ENCODE measurements at places on chromosomes 6 and 20.
A peak's percentile ranks its signal among the peaks of the same experiment; 100 is the strongest.

- DNase-seq, result no peak
Observed at GRCh38 chr6:165766457-165766856, 103.4 kb upstream of the PDE10A start.

DNA sequence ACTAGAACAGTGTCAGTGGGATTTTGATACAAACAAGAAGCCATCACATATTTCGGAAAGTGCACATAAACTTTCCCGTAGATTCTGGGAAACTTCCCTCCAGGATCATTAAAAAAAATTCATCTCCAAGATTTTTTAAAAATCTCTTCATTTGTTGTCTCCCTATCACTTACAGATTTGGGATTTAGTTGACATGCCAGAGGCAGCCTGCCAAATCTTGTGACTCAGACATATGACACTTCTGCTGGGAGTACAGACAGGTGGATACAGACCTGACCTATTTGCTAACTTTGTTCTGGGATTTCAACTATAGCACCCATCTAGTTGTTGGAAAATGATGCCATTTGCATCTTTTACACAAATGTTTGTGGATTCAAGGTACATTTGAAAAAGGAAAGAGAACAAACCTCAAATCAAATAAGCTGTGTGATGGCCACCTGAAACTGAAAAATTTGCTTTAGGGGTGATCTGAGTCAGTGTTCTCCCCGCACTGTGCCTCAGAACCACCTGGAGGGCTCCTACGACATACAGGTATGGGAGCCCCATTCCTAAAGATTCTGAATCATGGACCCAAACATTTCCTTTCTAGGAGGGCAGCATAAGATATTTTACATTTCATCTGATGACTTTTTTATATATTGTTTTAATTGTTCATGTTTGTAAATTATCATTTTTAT is 21.9 kb upstream of the CD2AP start:
- DNase-seq, result no peak

DNA sequence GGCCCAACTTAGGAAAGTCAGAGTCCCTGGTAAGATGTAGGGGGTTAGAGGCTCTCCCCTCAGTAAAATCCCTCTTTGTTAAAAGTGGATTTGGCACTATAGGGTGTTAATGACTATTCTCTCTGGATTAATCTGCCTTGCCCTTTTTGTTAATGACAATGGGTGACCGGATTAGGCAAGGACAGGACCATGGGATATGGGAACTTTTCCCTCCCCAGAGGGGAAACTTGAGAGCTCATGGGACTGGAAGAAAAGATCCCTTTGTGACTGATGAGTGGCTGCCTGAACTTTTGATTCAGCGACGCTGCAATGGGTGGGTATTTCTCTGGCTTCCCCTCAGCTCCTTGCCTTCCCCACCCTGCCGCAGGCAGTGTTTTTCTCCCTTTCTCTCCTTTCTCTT is 12.2 kb upstream of the TAAR9 start:
- DNase-seq, result no peak

- peak; percentile 95 for DNase-seq
Observed at GRCh38 chr20:36460648-36461599, 80.4 kb upstream of the MYL9 start.

GRCh38 chr6:81450180-81450579 is 302.3 kb downstream of the TENT5A start:
- DNase-seq, result peak; percentile 42

- peak; percentile 59 for DNase-seq
Observed at GRCh38 chr6:37204014-37204751, 34.2 kb downstream of the PIM1 start.

GRCh38 chr20:59334651-59335300 is 34.4 kb downstream of the EDN3 start:
- no peak for DNase-seq

DNA sequence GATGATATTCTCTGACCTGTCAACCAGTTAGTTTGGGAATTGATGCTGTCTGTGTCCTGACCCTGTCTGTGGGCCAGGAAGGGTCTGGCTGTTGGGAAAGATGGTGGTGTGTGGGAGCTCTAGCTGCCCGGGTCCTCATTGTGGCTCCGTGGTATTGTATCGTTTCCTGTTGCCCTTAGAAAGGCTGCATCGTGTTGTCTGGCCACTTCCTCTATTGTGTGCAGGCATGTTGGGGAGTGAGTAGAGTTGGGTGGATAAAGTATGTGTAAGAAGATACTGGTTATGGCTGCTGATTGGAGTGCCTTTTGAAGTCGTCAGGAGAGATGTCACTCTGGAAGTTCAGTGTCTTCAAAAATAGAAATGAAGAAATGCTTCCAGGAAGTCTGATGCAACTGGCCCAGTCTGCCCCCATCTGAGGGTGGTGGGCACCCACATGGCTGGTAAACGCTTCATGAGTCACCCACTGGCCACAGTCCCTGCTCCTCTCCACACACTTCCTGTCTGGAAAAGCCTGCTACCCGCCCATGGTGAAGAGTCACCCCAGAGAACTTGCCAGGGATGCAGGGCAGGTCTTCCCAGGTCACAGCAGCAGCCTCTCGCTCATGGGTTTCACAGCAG is 27.9 kb downstream of the PPARD start:
- DNase-seq, result peak; percentile 65

GRCh38 chr20:7497985-7498384 is 442.3 kb downstream of the HAO1 start:
- DNase-seq, result no peak

DNA sequence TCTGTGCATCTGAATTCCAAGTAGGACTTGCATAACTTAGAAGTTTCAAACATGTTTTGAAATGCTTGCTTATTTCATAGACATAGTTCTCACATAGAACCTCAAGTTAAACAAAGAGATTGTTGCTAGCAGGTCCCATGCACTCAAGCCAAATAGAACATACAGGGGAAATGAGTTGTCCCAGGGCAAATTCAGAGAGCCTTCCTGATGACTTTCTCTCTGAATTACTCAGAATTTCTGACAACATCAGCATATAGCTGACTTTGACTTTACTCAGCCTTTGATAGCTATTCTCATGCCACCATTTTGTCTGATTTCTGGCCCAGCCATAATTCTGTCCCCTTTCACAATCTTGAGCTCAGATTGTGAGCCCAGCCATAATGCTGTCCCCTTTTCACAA is 333.2 kb upstream of the PLCB4 start:
- no peak for DNase-seq

DNA sequence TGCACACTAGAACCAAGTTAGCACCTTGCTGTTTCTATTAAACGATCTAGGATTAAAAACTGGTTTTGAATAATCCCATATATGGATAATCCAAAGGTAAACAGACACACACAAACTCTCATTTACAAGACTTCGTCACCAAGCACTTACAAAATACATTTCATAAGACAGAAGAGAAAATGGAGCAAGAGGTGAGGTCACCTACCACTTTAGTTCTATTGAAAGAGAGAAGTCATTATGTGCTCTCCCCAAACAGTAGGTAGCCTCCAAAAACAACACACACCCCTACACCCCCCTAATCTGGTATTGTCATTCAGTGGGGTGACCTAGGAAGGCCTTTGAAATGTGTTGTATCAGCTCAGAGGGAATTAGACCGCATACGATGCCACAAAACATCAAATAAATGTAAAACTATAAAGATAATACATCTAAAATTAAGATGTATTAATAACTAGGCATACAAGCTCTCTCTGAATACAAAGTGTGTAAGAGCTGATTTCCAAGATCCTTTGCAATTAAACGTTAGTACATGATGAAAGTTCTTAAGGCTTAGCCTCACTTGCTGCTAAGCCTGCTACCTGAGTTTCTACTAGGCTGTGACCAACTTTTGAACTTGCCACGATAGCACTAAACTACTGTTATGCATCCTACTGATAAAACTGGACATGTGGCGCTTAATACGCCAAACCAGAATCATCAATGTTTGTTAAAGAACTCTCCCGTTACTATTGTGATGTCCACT is 1.6 kb downstream of the SRPK1 start:
- no peak for DNase-seq

DNA sequence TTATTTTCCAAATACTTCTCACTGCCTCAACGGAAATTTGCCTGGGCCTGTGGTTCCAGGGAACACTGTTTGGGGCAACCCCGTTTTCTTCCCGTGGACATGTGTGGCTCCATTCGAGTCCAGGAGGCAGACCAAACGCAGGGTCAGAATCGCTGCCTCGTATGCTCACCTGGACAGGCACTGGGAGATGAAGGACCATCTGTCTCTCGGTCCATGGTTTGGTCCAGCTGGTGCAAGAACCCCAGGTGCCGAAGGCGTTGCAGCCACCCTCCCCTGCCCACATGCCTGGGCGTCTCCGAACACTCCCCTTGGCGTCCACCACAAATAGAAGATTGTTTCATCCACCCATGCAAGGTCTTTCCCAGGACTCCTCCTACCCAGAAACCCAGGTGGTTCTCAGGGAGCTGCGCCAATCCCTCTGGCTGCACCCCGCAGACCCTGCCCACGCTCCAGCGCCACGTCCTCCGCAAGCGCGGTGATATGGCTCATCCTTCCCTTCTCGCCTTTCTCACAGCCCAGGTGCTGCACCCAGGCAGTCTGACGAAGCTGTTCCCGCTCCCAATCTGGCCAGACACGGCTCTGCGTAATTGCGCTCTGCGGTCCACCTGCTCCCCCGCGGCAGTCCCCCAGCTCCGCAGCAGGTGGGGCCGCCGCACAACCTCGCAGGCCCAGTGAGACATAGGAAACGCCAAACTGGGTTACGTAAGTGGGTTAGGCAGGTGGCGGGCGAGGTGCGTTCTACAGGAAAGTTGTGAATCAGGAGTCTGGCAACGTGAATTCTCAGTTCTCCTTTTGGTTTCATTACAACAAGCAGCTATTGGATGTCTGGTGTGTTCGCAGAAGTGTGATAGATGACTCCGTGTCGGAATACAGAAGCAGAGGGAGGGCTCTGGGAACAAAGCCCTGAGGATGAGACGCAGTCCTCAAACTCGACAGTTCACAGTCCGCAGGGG is 146.2 kb upstream of the ECI2 start:
- DNase-seq, result peak; percentile 85

DNA sequence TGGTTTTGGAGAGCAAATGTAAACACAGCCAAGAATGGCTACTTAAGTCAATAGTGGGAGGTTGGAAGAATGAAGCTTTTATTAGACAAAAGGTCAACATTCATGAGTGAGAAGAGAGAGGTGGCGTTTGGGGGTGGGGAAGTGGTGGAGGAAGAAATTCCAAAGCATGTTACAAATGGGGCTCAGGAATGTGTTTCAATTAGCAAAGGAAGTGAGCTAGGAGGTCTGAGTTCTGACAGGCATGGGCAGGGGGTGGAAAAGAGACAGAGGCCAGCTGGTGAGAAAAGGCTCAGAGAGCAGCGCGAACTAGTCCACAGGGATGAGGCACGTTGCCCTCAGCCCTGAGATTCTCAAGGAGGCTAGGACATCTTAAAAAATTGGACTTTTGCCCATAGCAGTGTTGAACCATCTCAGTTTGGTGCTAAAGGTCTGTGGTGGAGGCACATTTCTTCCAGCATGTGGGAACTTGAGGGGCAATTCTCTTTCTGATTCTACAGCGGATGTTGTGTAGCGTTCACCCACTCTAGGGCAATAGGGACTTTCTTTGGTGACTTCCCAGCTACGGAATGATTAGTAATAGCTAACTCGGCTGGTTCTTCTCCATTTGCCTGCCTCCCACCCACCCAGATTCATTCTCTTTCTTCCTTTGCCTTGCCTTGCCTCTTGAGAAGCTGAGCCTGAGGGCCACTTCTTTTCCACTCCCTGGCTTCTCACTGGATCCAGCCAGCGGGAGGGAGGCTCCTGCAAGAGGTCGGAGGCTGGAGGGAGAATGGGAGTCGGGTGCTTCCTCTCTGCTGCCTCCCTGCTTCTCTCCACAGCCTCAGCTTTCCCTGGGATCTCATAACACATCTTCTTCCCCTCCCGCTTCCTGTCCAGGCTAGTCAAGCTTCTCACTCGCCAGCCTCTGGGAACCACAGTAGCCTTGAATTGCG is 45.1 kb upstream of the NEDD9 start:
- peak; percentile 95 for DNase-seq

- DNase-seq, result no peak
Observed at GRCh38 chr6:162151021-162151665, 576.4 kb downstream of the PRKN start.

DNA sequence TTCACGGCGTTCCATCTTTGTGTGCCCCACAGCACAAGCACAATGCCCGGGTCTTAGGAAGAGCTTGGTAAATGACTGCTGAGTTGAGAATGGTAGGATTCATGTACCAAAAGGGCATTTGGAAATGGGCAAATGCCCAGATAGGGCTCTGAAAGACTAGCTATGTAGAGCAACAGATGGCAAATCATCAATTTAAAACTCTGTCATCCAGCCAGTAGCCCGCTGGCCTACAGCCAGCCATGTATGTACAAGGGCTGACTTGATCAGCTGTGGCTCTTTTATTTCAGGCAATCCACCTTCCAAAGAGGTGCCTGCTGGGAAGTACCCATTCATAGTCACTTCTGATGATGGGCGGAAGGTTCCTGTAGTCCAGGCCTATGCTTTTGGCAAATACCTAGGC is 35.1 kb downstream of the NT5E start:
- DNase-seq, result no peak

DNA sequence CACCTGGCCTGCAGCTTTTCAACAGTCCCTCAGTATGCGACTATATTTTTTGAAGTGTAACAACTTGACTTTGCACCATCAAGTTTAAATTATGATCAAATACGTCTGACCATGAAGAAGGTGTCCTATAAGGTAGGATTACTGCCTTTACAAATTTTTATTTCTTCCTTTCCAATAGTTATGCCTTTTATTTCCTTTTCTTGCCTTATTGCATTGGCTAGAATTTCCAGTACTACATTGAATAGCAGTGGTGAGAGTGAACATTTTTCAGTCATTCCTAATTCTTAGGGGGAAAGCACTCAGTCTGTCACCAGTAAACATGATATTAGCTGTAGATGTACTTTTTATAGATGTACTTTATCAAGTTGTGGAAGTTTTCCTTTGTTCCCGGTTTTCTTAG is 81.4 kb downstream of the IRAK1BP1 start:
- no peak for DNase-seq

DNA sequence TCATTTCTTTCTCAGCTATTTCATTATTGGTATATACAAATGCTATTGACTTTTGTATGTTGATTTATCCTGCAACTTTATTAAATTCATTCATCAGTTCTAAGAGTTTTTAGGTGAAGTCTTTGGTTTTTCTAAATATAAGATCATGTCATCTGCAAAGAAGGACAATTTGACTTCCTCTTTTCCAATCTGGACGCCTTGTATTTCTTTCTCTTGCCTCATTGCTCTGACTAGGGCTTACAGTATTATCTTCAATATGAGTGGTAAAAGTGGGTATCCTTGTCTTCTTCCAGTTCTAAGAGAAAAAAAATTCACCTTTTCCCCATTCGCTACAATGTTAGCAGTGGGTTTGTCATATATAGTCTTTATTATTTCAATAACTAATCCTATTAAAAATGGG is 38.0 kb downstream of the KIF16B start:
- DNase-seq, result no peak

- no peak for DNase-seq
Observed at GRCh38 chr6:41009669-41010068, 29.4 kb downstream of the UNC5CL start.

DNA sequence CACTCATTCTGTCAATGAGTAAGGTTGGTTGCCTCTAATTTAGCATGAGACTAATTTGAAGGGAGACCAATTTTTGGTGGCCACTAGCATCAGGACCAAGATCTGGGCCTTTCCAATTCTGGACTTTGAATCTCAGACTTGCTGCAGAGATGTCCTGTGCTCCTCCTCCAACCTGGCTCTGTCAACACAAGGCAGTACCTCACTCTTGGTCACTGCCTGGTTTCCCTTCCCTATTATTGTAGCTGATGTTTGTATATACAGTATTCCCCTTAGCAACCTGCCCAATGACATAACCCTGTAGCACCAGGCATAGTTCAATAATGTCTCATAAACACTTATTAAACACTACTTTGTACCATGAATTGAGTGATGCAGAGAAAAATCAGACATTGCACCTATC is 50.4 kb downstream of the UNC5CL start:
- no peak for DNase-seq

- no peak for DNase-seq
Observed at GRCh38 chr6:31131595-31131994, 7.3 kb downstream of the PSORS1C2 start.

Data from islet precursor cell (in vitro differentiated cells).